ENCODE measurements at places on chromosomes 7 and 10.

DNA sequence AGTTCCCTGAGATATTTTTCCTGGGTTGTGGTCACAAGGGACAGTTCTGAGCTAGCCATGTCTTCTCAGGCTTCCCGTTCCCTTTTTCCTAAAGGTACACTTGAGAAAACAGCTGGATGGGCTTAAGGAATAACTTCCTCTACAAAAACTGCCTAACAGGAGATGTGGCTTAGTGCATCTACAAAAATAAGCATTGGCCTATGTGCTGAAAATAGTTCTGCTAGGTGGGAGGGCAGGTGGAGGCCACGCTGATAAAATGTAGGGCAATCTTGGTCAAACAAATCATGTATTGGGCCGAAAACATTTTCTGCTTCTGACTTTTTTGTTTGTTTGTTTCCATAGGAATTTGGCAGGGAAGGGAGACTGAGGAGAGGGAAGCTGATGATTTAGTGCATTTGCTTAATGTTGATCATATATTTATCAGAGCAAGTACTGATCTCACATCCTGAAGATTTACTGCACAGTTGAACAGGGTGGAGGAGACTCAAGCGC is 409.4 kb upstream of the FZD8 start:
- no peak for DNase-seq

GRCh38 chr10:128873411-128874054 is 593.5 kb upstream of the MGMT start:
- no peak for DNase-seq

DNA sequence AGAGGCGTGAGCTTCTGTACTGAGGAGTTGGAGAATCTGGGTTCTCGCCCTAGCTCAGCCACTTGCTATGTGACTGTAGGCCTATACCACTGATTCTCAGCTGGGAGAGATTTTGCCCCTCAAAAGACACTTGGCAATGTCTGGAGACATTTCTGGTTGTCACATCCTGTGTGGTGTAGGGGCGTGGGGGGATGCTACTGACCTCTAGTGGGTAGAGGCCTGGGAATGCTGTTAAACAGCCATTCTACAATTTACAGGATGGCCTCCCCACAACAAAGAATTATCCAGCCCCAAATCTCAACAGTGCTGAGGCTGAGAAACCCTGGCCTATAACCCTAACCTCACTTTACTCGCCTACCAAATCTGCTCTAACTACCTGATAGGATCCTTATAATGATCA is 58.8 kb upstream of the GAD2 start:
- DNase-seq: no peak

- no peak for DNase-seq
These were observed 98.6 kb downstream of the ARID5B start for GRCh38 chr10:62000037-62000603.

GRCh38 chr7:92053312-92053711 is 81.0 kb downstream of the CYP51A1 start:
- no peak for DNase-seq

Data from stimulated activated CD8-positive, alpha-beta memory T cell treated with anti-CD3 and anti-CD28 coated beads, Interleukin-2, amount 100 ng/mL, for 1 hour (primary cell).